ENCODE measurements at places on chromosomes 1 and 21.

- DNase-seq: no peak
Observed at GRCh38 chr21:36891692-36892091, 74.8 kb downstream of the HLCS start.

DNA sequence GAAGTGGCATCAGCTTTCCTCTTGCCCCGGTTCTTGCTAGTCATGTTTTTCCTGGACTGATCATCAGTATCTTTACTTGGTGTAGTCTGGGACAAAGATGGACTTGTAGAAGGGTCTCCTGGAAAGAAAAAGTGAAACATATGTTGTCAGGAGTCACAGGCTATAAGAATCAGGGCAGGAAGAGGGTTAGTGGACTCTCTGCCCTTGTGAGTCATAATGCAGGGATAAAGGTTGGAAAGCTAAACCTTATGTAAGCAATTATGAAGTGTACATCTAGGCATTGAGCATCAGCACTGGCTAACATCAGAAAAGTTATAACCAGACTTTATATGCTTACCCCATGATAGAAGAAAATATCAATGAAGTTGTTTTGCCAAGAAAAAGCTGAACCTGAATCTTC is 51.2 kb downstream of the XKR8 start:
- no peak for DNase-seq

DNA sequence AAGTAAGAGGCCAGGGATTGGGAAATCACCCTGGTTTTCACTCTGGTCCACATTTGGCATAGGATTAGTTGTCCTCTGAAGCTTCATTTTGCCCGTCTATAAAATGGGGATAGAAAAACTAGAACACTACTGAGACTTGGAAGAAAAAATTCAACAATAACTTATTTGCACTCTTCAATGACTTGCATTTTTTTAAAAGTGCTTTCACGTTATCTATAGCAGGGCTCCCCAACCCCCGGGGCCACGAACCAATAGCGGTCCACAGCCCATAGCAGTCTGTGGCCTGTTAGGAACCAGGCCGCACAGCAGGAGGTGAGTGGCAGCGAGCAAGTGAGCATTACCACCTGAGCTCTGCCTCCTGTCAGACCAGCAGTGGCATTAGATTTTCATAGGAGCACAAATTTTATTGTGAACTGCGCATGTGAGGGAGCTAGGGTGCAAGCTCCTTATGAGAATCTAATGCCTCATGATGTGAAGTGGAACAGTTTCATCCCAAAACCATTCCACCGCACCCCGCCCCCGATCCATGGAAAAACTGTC is 2.8 kb downstream of the KIAA1614 start:
- no peak for DNase-seq

DNA sequence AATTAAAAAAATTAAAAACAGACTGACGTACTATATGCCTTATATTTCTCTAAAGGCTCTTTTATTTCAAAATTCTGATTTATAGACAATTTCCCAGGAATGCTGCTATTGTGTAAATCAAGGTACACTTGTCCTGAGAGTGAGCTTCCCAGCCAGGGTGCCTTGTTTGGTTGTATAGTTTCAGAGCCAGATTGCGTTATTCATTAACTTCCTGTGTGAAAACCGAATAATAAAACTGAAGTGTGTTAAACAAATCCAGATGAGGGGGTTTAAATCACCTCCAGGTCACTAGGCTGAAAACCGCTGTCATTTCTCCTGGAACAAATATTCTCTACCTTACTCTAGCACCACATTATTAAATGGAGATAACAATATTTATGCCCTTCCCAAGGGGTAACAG is 68.7 kb downstream of the LMX1A start:
- DNase-seq: no peak

DNA sequence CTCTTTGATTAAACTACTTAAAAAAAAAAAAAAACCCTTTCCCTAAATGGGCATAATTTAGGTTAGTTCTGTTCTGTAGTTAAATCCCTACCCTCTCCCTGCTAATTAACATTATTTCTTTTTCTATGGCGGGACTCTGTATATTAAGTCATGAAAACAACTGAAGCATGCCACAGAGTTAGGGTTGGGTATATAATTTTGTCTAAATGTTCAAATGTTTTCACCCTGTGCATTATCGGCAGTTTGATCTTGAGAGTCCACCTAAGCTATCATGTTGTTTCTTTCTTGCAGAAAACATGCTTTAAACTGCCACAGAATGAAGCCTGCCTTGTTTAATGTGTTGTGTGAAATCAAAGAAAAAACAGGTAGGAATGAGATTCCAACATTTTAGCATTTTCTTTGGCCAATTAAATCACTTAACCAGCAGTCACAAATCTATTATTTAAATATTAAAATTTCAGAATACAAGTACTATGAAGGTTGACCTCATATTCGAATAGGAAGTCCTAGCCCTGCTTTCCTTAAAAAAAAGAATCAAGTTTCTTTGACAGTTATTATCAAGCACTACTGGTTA is 4.0 kb downstream of the PBX1 start:
- no peak for DNase-seq

GRCh38 chr1:14646973-14647372 is 48.5 kb downstream of the KAZN start:
- no peak for DNase-seq

DNA sequence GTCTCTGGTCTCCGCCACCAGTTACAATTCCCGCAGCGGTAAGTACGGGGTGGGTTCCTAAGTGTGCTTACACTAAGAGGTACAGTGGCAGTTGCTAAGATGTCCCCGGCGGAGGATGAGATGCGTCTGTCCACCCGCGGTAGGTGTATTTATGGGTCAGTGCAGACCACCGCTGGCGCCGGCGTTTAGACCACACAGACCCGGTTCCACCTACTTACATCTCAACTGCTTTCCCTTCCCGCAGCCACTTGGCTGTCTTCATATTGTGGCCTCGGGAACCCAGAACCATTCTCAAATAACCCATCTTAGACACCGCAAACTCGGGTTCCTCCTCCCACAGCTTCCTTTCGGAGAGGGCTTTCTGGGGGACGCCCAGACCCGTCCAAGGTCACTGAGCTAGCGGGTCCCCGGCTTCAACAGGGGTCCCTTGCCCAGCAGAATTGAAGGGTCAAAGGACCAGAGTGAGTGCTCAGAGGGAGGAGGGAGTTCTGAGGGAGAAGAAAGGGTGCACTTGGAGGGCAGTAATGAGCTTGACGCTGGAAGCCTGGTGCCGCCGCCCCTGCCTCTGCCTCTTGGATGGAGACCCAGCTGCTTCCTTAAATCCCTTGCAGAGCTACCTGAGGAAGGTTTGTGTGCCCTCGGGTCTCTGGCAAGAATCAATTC is 8.6 kb downstream of the NR5A2 start:
- no peak for DNase-seq

DNA sequence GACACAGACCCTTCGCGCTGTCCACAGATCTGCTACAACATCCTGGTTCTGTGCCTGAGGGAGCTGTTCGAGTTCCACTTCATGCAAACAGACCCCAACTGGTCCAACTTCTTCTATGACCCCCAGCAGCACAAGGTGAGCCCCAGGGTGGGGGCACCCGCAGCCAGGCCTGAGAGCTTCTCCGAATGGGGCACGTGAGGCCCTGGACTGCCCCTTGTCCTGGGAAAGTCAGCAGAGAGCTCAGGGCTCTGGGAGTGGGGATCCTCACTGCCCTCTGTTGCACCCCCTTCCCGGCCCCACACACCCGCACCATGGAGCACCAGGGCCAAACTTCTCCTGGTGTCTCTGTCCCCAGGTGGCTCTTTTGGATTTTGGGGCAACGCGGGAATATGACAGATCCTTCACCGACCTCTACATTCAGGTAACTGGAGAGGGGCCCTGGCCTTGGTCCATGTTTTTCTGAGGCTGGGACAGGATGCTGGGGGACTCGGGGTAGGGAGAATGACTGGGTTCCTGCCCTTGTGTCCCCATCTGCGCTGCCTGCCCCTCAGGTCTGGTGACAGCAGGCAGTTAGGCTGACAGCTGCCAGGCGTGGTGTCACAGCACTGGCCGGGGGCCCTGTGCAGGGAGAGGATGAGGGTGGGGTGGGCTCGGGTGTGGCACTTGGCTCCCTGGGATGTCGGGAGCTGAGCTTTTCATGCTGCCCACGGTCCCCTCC is 44.6 kb downstream of the COQ8A start:
- DNase-seq: no peak

GRCh38 chr1:28170001-28170596 is 6.4 kb downstream of the PTAFR start:
- no peak for DNase-seq

- DNase-seq: no peak
Observed at GRCh38 chr1:57678138-57678537, 254.3 kb upstream of the DAB1 start.

- DNase-seq: no peak
Observed at GRCh38 chr1:17315542-17316130, 7.6 kb downstream of the PADI4 start.

DNA sequence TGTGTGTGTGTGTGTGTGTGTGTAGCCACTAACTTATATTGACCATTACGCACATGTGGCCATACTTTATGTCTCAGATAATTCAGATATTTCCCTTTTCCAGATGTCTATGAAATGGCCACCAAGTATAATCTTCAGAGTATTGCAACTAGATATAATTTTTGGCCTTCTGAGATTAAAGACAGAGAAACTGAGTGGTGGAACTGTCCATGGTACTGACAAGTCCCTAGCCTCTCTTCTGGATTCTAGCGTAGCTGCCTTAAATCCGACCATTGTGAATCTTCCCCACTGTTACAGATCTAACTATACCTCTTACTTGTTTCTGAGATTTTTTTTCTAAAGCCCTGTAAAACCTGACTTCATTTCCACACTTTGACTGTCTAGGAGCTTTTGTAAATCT is 100.0 kb upstream of the SERTAD4 start:
- no peak for DNase-seq

GRCh38 chr1:167294528-167294927 is 73.8 kb downstream of the POU2F1 start:
- DNase-seq: no peak

DNA sequence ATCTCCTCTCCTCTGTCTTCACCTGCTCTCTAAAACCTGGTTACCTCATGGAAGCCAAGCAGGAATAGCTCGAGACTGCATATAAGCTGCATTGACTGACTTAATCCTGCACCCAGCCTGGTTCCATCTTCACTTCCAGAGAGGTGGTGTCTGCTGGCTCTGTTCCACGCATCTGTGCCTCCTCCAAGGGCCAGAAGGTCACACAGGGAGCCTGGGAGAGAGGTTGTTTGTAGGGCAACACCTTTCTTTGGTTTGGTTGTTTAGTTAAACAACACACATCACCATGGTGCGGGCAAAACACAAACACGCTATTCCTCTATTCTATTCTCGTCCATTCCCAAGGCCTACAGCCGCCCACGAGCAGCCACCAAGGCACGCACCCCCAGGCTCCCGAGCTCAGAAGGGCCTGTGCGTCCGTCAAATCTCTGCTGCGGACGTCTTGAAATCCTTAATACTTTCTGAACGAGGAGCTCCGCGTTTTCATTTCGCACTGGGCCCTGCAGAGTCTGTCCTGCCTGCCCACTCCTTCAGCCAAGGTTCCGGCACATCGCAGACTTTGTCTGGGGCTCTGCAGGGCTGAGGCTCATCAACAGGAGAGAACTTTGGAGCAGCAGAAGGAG is 116.2 kb downstream of the RIPK4 start:
- DNase-seq: no peak

GRCh38 chr1:63931468-63931867 is 157.7 kb downstream of the ROR1 start:
- no peak for DNase-seq

DNA sequence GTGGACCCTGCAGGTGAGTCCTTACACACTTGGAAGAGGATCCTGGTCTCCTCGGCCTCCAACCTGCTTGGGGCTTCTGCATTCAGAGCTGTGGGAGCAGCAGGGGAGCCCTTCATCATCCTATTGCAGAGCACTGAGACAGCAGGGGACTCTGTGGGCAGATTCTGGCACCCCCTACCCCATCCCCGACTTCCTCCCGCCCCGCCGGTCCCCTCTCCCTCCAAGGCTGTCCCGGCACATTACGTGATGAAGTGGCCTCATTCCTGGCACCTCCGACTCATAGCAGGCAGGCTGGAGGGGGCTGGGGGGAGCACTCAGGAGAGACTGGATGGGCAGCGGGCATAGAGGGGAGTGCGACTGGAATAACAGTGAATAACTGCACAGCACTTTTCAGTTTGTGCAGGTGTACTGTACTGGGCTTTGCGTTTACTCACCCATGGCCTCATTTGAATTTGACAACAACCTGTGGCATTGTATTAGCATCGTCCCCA is 394.1 kb downstream of the MATN1 start:
- no peak for DNase-seq

- DNase-seq: no peak
Observed at GRCh38 chr21:41743321-41744027, 23.4 kb downstream of the RIPK4 start.

Measured in activated CD4-positive, alpha-beta memory T cell treated with anti-CD3 and anti-CD28 coated beads for 36 hours (primary cell).